ENCODE measurements at places on chromosomes 6 and 20.
A peak's percentile ranks its signal among the peaks of the same experiment; 100 is the strongest.

GRCh38 chr6:149813351-149813750 lies 50.8 kb downstream of the LRP11 start:
- no peak for DNase-seq

DNA sequence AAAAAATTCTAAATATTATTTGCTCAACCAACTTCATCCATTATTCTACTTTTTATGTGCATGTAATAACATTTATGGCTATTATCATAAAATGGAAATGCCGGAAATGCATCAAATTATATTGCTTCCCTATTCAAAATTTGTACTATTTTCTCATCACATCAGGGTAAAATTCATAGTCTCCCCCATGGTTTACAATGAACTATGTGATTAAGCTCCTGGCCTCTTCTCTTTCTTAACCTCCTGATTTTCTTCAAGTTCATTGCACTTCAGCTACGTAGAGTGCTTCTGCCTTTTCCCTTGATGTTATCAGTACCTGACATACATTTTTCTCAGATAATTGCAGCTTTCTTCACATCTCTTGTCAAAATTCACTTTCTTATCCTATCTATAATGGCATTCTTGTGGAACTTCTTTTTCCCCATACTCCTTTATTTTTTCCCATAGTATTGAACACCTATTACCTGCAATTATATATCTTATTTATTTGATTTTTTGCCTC lies 699.1 kb upstream of the ADGRB3 start:
- no peak for DNase-seq

- DNase-seq, result no peak
Observed at GRCh38 chr20:6768228-6769140, 998 bp downstream of the BMP2 start.

GRCh38 chr6:147904416-147904815 lies 395.9 kb downstream of the SAMD5 start:
- DNase-seq, result no peak

GRCh38 chr6:167093922-167094432 lies 28.9 kb upstream of the CCR6 start:
- no peak for DNase-seq

GRCh38 chr6:43271103-43271815 lies 26.8 kb upstream of the SLC22A7 start:
- DNase-seq, result no peak

GRCh38 chr6:12034349-12034748 lies 22.2 kb downstream of the HIVEP1 start:
- DNase-seq, result no peak

DNA sequence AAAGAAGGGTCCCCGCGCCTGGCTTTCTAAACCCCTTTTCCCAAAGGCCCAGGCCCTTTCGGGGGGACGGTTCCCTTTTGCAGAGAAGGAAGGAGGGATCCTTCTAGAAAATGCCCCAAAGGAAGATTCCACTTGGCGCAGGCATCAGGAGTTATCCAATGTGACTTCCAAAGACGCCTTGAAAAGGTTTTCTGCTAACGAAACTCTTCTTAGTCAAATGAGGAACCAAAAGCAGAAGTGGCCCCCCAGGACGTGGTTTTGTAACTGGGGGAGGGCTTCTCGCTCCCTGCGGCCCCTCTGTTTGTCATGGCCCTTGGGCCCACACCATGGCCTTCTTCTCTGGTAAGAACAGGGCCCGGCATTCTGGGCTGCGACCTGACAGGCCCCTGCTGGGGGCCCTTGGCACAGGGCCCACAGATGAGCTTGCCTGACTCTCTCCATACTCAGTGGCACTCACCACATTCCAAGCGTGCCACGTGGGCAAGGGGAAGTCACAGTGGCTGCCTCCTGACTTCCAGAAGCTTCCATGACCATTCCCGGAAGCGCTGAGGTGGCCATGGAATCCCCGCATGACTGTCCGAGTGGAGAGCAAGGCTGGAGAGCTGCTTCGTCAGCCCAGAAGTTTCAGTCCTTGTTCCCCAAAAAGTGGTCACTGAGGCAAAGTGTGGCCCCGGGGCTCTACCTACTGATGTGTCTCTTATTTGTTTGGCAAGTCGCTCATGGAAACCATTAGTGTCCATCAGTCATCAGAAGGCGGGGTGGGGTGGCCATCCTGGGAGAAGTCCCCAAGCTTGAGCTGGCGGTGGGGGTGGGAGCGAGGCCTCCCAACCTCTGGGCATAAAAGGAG lies 834 bp upstream of the CTSZ start:
- no peak for DNase-seq

DNA sequence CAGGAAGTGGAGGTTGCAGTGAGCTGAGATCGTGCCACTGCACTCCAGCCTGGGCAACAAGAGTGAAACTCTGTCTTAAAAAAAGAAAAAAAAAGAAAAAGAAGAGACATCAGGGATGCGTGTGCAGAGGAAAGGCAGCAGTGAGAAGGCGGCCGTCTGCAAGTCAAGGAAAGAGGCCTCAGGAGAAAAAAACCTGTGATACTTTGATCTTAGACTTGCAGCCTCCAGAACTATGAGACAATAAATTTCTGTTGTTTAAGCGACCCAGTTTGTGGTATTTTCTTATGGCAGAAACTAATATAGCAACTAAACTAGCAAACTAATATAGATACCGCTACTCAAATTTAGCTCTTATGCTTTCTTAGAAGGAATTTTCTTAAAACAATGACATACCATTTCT lies 36.1 kb downstream of the FGD2 start:
- DNase-seq, result no peak

DNA sequence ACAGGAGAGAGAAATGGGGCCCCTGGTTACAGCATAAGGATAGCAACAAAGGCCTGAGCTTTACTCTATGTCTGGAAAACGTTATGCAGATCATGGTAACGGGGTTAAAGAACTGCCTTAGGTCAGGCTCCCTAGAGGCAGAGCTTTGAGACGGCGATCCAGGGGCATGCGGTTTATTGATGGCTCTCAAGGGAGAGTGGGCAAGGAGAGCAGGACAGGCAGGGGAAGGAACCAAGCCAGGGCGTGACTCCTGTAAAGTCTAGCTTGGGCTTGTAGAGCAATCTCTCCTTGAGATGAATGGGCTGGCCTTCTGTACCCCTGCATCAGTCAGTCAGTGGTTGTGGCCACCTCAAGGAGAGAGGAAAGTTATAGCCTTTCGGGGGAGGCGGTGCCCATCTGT lies 12.5 kb upstream of the FERMT1 start:
- no peak for DNase-seq

GRCh38 chr20:58673119-58673518 lies 19.5 kb upstream of the NPEPL1 start:
- DNase-seq, result no peak

DNA sequence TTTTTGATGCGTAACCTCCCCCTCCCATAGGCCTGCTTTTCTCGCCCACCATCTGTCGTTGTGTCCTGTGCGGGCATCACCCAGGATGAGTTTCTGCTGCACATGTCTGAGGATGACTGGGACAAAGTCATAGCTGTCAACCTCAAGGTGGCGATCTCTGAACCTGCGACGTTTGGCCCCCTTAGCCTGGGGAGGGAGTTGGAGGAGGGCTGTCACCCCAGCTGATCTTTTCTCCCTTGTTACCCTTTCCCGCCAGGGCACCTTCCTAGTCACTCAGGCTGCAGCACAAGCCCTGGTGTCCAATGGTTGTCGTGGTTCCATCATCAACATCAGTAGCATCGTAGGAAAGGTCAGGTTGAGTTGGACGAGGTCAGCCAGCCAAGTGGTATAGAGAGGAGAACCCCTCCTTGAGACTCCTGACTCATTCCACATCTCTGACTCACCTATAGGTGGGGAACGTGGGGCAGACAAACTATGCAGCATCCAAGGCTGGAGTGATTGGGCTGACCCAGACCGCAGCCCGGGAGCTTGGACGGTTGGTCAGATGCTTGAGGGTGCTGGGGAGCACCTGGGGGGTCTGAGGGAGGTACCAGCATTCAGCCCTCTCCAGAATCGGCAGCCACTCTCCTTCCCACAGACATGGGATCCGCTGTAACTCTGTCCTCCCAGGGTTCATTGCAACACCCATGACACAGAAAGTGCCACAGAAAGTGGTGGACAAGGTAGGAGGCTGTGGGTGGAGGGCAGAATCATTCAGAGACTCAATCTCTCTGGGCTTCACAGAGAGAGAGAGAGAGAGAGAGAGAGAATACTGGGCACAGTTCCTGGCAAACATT lies 954 bp downstream of the HSD17B8 start:
- no peak for DNase-seq

DNA sequence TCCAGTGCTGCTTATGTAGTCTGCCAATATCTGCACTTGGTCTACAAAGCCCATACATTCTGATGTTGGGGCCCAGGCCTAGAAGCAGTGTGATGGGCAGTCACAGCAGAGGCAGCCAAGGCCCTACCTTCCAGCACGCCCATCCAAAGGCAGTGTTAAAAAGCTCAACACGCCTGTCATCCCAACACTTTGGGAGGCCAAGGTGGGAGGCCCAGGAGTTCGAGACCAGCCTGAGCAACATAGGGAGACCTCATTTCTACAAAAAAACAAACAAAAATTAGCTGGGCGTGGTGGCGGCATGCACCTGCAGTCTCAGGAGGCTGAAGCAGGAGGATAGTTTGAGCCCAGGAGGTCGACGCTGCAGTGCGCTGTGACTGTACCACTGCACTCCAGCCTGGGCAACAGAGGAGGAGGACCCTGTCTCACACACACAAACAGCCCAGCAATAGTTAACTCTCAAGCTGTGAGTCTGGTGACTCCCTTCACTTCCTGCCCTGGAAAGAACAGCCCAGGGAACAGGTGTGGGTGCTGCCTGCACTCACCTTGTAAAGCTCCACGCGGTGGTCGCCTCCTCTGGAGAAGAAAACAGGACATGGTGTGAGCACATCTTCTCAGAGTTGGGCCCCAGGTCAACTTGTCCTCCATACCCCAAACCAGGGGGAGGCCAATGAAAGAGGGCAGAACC lies 68.8 kb downstream of the PYGB start:
- DNase-seq, result no peak

DNA sequence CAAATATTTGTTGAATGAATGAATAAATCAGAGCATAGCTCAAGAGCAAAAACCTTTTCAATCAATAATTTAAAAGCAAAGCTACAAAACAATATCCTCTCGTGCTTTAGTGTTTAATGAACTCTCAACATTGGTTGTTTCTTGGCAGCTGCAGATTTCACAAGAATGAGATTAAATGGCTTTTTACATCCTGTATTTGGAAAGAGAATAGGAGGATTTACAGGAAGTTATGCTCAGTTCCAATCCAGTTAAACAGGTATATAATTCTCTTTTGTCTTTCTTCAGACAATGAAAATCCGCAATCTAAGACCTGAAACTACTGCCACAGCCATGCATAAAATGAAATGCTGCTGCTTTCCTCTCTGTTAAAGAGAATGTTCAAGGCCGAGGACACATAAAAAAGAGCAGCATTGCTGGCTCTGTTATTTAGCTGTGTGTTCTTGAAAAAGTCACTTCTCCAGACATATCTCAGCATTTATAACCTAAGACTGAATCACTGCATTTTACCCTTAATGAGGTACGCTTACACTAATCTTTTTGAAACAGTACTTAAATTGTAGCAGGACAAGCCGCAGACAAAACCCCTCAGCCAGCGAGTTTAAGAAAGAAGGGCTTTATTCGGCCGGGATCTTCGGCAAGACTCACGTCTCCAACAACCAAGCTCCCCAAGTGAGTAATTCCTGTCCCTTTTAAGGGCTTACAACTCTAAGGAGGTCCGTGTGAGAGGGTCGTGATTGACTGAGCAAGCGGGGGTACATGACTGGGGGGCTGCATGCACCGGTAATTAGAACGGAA lies 3.6 kb downstream of the C6orf52 start:
- DNase-seq, result peak; percentile 58

DNA sequence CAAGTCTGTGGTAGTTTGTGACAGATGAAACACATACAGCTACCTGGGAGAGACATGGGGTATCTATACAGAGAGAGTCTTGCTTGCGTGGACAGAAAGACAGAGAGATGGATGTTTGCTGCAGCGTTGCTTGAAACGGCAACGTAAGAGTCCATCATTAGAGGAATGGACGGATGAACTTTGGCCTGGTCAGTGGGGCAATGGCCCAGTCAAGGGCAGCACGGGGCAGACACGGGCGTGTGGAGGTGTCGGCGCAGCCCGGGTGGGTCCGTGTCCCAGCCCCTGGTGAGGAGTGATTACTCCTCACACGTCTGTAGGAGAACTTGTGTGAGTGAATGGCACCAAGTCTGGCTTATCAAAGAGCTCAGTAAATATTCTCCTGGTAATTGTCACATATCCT lies 21.9 kb downstream of the DACT2 start:
- DNase-seq, result no peak

DNA sequence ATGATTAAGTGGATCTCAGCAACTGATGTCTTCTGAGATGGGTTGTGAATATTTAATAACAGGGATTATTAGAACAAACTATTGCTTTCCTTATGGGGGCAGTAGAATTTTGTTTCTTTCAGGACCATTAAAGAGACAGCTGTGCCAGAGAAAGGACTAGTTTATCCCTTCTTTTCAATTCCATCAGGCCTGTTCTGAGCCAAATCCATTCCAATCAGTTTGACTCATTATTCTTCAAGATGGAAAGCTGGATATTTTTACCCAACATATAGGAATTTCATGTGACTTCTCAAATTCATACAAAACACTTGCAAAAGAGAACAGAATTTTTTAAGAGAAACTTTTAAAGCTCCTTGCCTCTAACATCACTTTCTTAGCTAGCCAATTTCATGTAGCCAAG lies 722.0 kb upstream of the FLRT3 start:
- DNase-seq, result no peak

DNA sequence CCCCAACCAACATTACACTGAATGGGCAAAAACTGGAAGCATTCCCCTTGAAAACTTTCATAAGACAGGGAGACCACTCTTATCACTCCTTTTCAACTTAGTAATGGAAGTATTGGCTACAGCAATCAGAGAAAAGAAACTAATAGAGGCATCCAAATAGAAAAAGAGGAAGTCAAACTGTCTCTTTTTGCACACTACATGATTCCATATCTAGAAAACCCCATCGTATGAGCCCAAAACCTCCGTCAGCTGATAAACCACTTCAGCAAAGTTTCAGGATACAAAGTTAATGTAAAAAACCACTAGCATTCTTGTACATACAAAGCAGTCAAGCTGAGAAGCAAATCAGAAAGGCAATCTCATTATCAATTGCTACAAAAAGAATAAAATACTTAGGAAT lies 580.4 kb upstream of the PTCHD4 start:
- no peak for DNase-seq

DNA sequence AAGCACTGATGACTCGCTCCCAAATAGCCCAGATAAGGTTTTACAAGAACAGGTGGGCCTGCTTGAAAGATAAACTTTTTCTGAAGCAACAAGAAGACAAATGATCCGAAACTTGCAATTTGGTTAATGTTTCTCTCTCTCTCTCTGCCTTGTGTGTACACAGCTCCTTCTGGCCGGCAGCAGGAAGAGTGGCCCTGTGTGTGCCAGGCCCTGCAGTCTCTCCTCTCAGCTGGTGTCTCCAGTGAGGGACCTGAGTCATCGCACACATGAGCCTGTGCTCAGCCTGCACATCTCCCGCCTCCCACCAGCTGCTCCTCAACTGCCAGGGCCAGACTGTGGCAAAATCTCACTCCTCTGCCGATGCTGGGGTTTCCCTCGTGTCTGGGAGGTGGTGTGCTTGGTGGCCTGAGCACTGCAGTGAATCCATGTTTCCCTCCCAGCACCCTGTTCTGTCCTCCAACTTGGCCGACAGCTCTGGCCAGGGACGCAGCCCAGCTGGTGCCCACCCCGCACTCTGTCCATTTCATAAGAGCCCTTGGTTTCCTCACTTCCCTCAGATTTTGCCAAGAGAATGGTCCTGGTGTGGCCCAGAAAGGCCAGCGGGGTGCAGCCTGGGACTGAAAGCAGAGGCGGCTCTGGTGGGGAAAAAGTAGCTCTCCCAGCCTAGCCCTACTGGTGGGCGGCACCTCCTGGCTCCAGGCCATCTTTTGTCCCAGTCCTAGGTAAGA lies 49.4 kb downstream of the ERMARD start:
- peak; percentile 39 for DNase-seq

- no peak for DNase-seq
Observed at GRCh38 chr6:19153270-19153980, 683.7 kb upstream of the ID4 start.
